ENCODE measurements at places on chromosomes 1 and 21. TPM values are rescaled to one million over a fixed set of nuclear protein-coding genes. Genes with fewer than 3 reads are reported as not detected.
A peak's percentile ranks its signal among the peaks of the same experiment; 100 is the strongest.

GRCh38 chr1:26177182-26177684 is at the start of gene CNKSR1:
Gene CNKSR1 (plus strand): TSS chr1:26177491. CDS start chr1:26177548, 57 bp downstream.
- DNase-seq: peak; percentile 47

- DNase-seq: no peak
These were observed 14.4 kb downstream of the CYP4B1 start for GRCh38 chr1:46812996-46813857.

- DNase-seq: no peak
These were observed at the start of gene HMGB4 for GRCh38 chr1:33863779-33864178. Gene HMGB4 (plus strand): TSS chr1:33864079. CDS start chr1:33864192, 113 bp downstream.

DNA sequence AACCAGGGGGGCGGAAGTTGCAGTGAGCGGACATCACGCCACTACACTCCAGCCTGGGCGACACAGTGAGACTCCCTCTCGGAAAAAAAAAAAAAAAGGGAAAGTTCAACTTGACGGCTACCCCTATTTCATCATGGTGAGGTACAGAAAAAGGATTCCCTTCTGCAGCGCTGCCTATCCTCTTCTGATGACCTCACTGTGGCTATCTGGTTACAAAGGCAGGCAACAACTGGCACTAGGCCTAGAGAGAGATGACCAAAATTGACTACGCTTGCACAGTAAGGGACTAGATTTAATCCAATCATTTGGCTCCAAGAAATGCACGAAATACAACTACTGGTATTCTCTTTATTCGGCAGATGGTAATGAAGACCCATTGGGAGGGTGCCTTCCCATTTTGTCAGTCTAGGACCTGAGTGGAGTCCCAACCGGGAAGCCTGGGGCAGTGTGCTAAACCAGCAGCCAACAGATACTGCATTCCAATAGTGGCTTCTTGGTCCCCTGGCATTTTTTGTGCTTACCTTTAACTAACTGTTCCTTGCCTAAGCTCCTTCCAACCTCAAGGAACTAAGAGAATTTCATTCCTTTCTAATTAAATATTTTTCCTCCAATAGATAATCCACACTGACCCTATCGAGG is 36.6 kb downstream of the ITPKB start:
- no peak for DNase-seq

- DNase-seq: no peak
These were observed 6.7 kb downstream of the TAF1A start for GRCh38 chr1:222583079-222583478.

The MAD2L2 gene
- total RNA-seq: 55.9 TPM

The FCRL6 gene
- total RNA-seq: not detected

The AZIN2 gene
- 2.4 TPM for total RNA-seq
